ENCODE measurements at places on chromosomes 3 and 15. TPM values are rescaled to one million over a fixed set of nuclear protein-coding genes. Genes with fewer than 3 reads are reported as not detected.

Gene ACKR2
- 3.0 TPM for total RNA-seq

Gene SCG5
- total RNA-seq: not detected

DNA sequence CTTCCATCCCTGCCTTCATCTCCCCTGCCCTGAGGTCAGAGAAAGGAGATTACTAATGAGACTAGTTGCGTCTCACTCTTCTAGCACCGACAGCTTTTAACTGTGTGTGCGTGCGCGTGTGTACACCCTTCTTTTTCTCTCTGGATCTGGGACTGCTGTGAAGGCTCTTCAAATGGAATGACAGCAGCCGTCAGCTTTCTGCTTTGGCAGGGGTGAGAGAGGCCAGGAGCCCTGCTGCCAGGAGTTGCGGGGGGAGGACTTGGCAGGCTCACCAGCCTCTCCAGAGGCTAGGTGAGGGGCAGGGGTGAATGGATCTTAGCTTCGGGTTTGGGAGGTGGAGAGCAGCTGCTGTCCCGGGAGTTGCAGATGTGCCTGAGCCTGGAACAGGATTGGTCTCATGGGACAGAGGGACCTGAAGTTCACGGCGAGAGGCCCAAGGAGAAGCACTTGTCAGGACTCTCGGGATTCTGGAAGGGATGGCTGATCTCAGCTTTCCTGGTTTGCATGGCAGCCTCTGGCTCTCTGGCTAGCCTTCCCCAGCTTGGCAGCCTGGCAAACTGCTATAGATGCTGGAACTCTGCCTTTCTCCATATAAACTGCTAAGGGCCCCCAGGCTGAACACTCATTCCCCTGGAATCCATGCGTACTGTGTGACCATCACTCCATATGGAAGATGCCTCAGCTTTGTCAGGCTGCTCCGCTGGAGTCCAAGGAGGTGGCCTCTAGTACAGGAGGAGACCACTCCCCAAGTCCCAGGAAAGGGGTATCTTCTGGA lies 16.6 kb downstream of the TEX264 start:
- no peak for DNase-seq

- no peak for DNase-seq
These were observed 2.9 kb downstream of the SLC12A6 start for GRCh38 chr15:34334672-34335071.

Data from spleen (tissue), 13 donors.